ENCODE measurements at places on chromosomes 7 and 10.

DNA sequence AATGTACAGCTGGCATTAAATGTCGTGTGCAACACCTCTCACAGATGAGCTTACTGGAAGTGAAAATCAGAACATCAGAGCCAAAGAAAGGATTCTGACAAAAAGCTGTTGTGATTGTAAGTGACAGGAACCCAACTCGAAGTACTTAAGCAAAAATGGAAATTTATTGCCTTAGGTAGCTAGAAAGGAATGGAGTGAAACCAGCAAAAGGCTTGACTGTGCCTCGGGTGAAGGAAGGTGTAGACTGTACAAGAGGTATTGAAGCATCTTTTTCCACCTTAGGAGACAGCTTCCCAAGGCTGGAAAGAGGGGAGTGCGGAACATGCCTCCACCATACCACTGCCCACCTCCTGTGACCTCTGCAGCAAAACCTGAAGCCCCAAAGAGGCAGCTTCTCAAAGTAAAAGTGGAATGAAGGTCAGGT lies 27.3 kb upstream of the ITGB1 start:
- peaks cover 16% of the 10 kb centered on the region for H3K4me1 ChIP-seq
- DNase-seq = no peak
- H3K27ac ChIP-seq = peak overlapping the region; percentile 83
- H3K4me3 ChIP-seq = no peak overlapping the region
- H3K36me3 ChIP-seq = no peaks in the 10 kb centered on the region
- H3K27me3 ChIP-seq = no peaks in the 10 kb centered on the region

- H3K27ac ChIP-seq = no peak overlapping the region
- no peaks in the 10 kb centered on the region for H3K4me1 ChIP-seq
- H3K36me3 ChIP-seq = no peaks in the 10 kb centered on the region
- H3K27me3 ChIP-seq = no peaks in the 10 kb centered on the region
- no peak for DNase-seq
Measured at GRCh38 chr10:132277311-132277741, 30.4 kb downstream of the STK32C start.

DNA sequence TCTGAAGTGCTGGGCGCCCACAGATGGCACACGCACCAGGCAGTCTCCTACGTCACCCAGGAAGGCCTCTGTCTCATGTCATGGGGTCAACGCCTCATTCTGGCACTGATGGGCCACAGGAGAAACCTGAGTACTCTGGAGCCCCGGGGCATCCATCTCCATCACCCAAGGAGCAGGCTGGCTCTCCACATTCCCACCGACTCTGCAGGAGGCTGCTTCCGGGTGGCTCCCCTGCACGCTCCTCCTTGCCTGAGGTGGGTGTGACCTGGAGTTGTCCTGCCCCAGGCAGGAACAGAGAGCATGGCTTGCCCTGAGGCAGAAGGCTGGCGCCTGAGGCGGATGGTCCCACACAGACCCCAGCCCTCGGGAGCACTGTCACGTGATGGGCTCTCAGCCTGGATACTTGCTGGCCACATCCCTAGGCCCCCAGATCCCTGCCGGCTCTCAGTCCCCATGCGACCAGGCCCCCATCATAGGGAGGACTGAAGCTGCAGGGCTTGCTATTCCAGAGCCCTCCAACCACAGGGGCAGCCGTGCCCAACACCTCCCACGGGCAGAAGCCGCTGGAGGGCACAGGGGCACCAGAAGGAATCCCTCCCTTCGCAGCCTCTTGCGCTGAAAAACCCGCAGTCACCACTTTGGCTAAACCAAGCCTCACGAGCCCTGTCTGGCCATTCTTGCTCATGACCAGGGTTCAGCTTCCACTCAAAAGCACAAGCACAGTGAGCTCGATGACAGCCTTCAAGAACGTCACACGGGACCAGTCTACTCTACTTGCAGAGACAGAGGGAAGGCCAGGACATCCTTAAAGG lies 80.7 kb downstream of the MAD1L1 start:
- no peaks in the 10 kb centered on the region for H3K36me3 ChIP-seq
- H3K27ac ChIP-seq = no peak overlapping the region
- no peaks in the 10 kb centered on the region for H3K27me3 ChIP-seq
- no peak overlapping the region for H3K4me3 ChIP-seq

- H3K27me3 ChIP-seq = no peaks in the 10 kb centered on the region
- H3K27ac ChIP-seq = no peak overlapping the region
- no peak for DNase-seq
- H3K4me3 ChIP-seq = no peak overlapping the region
- H3K4me1 ChIP-seq = no peaks in the 10 kb centered on the region
Measured at GRCh38 chr10:10247585-10247984, 770.1 kb upstream of the CELF2 start.

GRCh38 chr10:13767676-13768178 lies 181.0 kb downstream of the PRPF18 start:
- no peaks in the 10 kb centered on the region for H3K27me3 ChIP-seq
- H3K4me1 ChIP-seq = peaks cover 11% of the 10 kb centered on the region
- no peak overlapping the region for H3K27ac ChIP-seq
- H3K36me3 ChIP-seq = no peaks in the 10 kb centered on the region

DNA sequence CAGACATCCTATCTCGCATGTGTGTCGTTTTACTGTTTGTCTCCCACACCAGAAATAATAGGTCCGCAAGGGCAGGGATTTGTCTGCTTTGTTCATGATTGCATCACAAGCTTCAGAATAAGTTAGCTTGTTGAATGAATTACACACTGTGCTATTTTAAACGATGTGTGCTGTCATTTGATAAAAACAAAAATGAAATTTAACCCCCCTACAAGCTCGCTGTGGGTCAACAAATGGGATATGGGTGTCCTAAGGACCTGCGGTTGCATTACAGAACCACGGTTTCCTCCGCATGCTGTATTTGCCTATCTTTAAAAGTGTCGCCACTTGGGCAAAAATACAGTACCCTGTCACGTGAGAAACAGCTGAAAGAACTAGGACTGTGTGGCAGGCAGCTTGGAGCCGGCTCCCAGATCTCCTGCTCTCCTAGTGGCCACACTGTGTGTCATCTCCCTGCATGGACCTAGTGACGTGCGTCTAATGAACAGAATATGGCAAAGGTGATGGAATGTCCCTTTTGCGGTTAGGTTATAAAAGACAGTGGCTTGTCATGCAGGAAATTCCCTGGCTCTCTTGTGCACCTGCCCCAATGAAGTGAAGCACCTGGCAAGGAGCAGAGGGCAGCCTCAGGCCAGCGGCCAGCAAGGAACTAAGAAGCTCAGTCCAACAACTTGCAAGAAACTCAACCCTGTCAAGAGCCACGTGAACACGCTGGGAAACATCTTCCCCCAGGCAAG lies 32.9 kb upstream of the CRYGN start:
- no peak overlapping the region for H3K27ac ChIP-seq
- H3K27me3 ChIP-seq = no peaks in the 10 kb centered on the region
- no peak for DNase-seq
- H3K4me1 ChIP-seq = no peaks in the 10 kb centered on the region
- peaks cover 27% of the 10 kb centered on the region for H3K36me3 ChIP-seq

DNA sequence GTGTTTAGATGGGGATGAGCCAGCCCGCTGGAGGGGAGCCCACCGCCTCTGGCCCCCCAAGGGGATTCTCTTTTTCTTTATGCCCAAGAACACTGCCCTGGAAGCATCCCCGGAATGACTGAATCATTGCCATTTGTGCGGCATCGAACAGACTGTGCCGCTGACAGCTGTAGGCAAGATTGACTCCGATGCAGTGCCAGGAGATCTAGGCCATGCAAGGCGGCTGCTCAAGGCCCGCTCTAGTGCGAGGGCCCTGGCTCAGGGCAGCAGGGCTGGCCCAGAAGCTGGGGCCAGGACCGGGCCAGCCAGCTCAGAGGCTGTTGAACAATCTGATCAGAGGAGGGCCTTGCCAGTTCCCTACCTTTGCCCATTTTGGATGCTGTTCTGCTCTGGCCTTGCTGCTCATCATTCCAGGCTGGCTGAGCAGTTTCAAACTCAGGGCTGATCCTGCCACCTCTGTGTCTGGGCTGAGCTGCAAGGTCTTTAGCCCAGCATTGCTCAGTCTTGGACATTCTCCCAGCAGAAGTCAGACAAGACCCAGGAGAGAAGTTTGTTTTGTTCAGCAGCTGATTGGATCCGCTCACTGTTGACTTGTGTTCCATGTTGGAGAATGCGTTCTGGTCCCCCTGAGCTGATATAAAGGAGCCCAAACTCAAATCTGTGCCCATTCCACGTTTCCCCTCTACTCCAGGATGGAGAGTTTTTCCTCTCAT lies 485.3 kb upstream of the GALNT17 start:
- no peaks in the 10 kb centered on the region for H3K4me1 ChIP-seq
- peaks cover 19% of the 10 kb centered on the region for H3K36me3 ChIP-seq
- H3K27ac ChIP-seq = no peak overlapping the region
- no peaks in the 10 kb centered on the region for H3K27me3 ChIP-seq
- DNase-seq = no peak

- no peak for DNase-seq
- no peaks in the 10 kb centered on the region for H3K36me3 ChIP-seq
- H3K27me3 ChIP-seq = no peaks in the 10 kb centered on the region
- no peaks in the 10 kb centered on the region for H3K4me1 ChIP-seq
Measured at GRCh38 chr10:15433850-15434537, 62.9 kb upstream of the FAM171A1 start.

GRCh38 chr10:70598857-70599295 lies 3.7 kb downstream of the PRF1 start:
- H3K36me3 ChIP-seq = no peaks in the 10 kb centered on the region
- no peaks in the 10 kb centered on the region for H3K27me3 ChIP-seq
- H3K4me1 ChIP-seq = no peaks in the 10 kb centered on the region
- no peak overlapping the region for H3K27ac ChIP-seq
- H3K4me3 ChIP-seq = no peak overlapping the region

- peaks cover 1% of the 10 kb centered on the region for H3K4me1 ChIP-seq
- no peaks in the 10 kb centered on the region for H3K27me3 ChIP-seq
- no peak overlapping the region for H3K27ac ChIP-seq
- no peak overlapping the region for H3K4me3 ChIP-seq
Measured at GRCh38 chr7:140726281-140726680, 29.8 kb downstream of the NDUFB2 start.

- DNase-seq = no peak
- no peaks in the 10 kb centered on the region for H3K4me1 ChIP-seq
- H3K36me3 ChIP-seq = peaks cover 2% of the 10 kb centered on the region
- H3K4me3 ChIP-seq = no peak overlapping the region
Measured at GRCh38 chr7:74355091-74355490, 65.9 kb downstream of the CLIP2 start.

DNA sequence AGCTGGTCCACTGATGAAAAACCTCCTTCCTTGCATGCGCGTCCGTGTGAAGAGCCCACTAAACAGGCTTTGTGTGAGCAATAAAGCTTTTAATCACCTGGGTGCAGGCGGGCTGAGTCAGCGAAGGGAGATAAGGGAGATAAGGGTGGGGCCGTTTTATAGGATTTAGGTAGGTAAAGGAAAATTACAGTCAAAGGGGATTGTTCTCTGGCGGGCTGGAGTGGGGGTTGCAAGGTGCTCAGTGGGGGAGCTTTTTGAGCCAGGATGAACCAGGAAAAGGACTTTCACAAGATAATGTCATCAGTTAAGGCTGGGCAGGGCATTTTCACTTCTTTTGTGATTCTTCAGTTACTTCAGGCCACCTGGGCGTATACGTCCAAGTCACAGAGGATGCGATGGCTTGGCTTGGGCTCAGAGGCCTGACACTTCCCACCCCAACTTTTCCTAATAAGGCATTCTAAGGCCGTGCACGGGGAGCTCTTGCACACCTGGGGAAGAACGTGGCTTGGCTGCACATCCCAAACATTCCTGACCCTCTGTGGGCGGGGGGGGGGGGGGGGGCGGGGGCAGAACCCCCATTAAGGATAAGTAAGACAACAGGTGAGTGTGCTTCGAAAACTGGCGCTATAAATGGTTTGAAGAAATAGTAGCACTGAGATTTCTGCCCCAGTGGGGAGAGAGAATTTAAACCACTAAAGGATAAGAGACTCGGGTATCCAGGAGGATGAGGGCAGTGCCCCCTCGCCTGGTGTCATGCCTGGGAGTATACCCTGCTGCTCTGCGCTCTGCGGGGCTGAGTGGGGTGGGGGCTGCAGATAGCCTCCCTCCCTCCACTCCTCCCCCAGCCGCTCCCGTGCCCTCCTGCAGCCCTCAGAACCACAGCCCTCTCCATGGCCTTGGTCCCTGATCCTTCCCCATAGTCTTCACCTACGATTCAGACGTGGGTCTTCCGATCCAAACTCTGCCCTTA lies 217.6 kb downstream of the MLLT10 start:
- H3K4me1 ChIP-seq = no peaks in the 10 kb centered on the region
- H3K27ac ChIP-seq = no peak overlapping the region
- peaks cover 5% of the 10 kb centered on the region for H3K36me3 ChIP-seq
- no peak overlapping the region for H3K4me3 ChIP-seq
- no peak for DNase-seq

GRCh38 chr7:142799437-142799835 lies 28.7 kb downstream of the PRSS2 start:
- H3K27me3 ChIP-seq = peaks cover 4% of the 10 kb centered on the region
- H3K4me3 ChIP-seq = no peak overlapping the region

GRCh38 chr10:87092861-87093631 lies 1.6 kb downstream of the GLUD1 start:
- DNase-seq = peak; percentile 44
- peak overlapping the region; percentile 79 for H3K27ac ChIP-seq
- H3K27me3 ChIP-seq = no peaks in the 10 kb centered on the region
- H3K4me1 ChIP-seq = peaks cover 43% of the 10 kb centered on the region
- peak overlapping the region; percentile 85 for H3K4me3 ChIP-seq

- no peak overlapping the region for H3K27ac ChIP-seq
- H3K4me3 ChIP-seq = no peak overlapping the region
- H3K4me1 ChIP-seq = no peaks in the 10 kb centered on the region
- H3K36me3 ChIP-seq = no peaks in the 10 kb centered on the region
- DNase-seq = peak; percentile 22
Measured at GRCh38 chr10:85602306-85602705, 764.3 kb downstream of the GRID1 start.

- no peak overlapping the region for H3K4me3 ChIP-seq
- no peak overlapping the region for H3K27ac ChIP-seq
- H3K36me3 ChIP-seq = no peaks in the 10 kb centered on the region
- no peaks in the 10 kb centered on the region for H3K27me3 ChIP-seq
- H3K4me1 ChIP-seq = peaks cover 12% of the 10 kb centered on the region
Measured at GRCh38 chr7:1674161-1675035, 4.3 kb downstream of the ELFN1 start.

DNA sequence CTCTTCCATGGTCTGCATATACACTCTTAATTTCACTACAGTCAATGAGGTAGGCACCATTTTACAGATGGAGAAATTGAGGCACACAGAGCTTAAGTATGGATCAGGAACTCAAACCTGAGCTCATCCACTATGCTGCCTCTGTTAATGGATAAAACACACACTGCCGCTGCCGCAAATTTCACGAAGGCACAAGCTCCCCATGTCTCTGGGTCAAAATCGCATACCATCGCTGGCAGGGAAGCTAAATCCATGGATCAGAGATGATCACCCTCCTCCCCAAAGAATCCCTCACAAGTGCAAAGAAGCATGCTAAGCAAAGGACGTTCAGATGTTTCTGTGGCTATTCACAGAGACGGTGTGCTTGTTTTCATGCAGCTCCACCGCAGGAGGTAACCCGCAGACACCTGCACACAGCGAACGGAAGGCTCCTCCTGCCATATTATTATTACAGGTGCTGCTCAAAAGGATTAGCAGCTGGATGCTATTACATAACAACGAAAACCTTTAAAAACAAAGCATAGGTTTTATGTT lies 109.3 kb downstream of the UBE2H start:
- no peaks in the 10 kb centered on the region for H3K4me1 ChIP-seq
- H3K4me3 ChIP-seq = no peak overlapping the region
- H3K36me3 ChIP-seq = no peaks in the 10 kb centered on the region
- DNase-seq = no peak
- H3K27me3 ChIP-seq = no peaks in the 10 kb centered on the region
